Mammary epithelial cell (primary cell): ENCODE measurements at places on chromosomes 2 and 18.

- DNase-seq = no peak
Measured at GRCh38 chr2:43425659-43426058, 170.2 kb downstream of the THADA start.

GRCh38 chr2:216696751-216697560 lies 1.6 kb upstream of the IGFBP5 start:
- peak; percentile 36 for DNase-seq

GRCh38 chr18:11872479-11873136 lies 21.4 kb downstream of the CHMP1B start:
- DNase-seq = no peak

GRCh38 chr2:65511306-65511705 lies 78.9 kb upstream of the SPRED2 start:
- no peak for DNase-seq
